NCI-H524 (cell line): ENCODE measurements at places on chromosomes 7 and 10.

DNA sequence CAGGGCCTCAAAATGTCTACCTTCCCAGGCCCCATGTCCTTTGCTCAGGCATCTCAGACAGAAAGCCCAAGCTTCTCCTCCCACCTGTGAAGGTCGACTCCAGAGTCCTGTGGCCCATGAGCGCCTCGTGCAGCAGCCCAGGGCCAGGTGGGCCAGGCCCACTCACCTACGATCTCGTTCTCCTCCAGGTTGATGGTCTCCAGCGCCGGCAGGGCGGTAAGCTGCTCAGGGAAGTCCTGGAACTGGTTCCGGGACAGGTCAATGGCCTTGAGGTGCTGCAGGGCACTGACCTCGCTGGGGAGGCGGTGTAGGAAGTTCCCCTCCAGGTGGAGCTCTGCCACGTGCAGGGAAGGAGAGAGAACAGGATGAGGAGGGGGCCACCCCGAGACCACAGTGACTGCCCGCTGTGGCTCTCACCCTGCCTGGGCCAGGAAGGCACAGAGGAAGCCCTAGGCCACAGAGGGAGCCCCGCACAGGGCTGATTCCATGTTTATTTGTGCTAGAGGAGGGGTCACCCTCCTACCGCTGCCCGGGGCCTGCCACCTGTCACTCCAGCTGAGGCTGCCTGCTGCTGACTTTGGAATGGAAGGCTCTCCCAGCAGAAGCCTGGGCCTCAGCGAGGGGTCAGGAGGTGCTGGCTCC is 40.0 kb upstream of the NPFFR1 start:
- DNase-seq: no peak

- DNase-seq: no peak
Observed at GRCh38 chr10:75477680-75478079, 46.3 kb downstream of the LRMDA start.

GRCh38 chr10:89776665-89777064 is 75.3 kb downstream of the KIF20B start:
- no peak for DNase-seq

- no peak for DNase-seq
Observed at GRCh38 chr10:69801434-69802315, at the start of gene COL13A1. Gene COL13A1 (plus strand): TSS chr10:69801906. CDS start chr10:69802424, 518 bp downstream.

DNA sequence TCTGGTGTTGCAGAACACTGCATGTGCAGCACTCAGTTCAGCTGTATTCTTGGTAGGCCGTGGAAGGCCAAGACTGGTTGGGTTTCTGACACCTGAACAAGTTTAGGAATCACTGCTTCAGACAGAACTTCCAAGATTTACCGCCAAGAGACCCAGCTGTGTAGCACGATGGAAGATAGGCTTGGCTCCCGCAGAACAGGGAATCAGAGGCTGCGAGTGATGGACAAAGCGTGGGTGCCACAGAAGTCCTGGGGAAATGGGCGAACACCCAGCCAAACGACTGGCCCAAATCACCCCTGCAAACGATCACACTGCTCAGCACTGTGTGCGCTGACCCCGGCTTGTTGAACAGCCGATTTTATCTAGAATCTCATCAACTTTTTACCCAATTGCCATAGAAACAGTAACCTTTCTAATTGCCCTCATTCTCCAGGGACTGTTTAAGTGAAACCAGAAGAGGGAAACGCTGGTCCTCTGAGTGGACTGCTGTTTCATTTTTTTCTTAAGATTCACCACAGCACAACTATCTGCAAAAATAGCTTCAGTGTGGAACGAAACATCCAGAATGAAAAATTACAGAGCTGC is 17.9 kb downstream of the ZFAND2A start:
- DNase-seq: no peak
